GM20000 (cell line): ENCODE measurements at places on chromosomes 16 and 17.

DNA sequence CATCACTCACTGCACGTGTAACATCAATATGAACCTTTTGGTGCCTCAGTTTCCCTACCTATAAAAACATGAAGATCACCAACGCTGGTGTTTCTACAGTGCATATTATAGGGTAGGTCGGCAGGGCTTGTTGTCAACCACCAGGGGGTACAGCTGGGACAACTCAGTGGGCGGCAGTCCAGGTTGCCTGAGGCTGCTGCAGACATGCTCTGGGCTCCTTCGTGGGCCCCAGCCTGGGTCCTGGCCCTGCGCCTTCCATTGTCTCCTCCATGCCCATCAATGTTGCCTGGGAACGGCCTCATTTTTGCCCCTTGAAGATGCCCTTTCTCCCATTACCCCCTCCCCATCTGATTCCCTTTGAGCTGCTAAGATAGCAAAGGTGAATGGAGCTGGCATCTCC is 89.8 kb downstream of the GSG1L start:
- DNase-seq, result no peak

DNA sequence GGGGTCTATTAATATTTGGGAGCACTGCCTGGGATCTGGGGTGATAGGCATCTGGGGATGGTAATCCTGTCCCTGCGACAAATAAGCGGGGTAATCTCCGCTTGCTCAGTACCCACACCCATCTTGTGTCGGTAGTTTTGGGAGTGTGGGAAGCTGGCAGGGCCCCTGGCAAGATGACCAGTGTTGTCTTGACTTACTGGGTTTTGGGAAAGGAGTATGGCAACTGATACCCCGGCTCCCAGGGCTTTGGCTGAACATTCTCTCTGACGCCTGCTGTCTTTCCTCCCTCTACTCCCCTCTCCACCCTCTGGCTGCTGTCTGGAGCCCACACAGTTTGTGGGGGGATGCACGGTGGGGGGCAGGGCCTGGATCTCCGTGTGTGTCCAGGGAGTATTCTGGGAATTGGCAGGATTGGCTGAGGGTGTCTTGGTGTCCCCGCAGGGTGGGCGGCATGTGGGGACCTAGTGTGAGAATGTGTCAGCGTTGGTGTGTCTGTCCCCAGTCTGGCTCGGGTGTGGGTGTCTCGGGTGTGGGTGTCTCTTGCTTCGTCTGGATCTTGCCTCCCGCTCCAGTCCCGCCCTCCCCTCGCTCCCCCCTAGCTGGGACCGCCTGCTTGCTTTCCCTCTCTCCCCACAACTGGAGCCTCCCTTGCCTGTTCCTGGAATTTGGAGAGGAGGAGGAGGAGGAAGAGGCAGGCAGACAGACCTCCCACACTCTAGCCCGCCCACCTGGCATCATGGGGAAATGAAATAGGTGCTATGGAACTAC is 12.0 kb downstream of the RARA start:
- DNase-seq, result no peak

DNA sequence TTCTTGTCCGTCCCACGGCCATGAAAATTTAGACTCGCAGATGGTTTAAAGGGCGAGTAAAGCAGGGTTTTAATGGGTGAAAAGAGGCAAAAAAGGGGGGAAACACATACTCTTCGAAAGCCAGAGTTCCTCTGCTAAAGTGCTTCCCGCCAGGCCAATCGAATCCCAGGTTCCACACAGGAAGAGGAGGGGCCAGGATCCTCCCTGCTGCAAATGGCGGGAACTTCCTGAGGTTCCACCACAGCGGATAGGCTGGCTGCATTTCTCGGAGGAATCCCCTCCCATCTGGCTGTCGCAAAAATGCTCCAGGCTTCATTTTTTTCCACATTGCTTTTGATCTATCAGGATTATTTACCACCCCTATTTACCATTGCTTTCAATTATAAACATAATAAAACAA is 670.1 kb upstream of the CA10 start:
- no peak for DNase-seq

- DNase-seq, result no peak
Measured at GRCh38 chr16:85514598-85515318, 98.4 kb upstream of the GSE1 start.

- no peak for DNase-seq
Measured at GRCh38 chr16:19417640-19418039, at the start of gene TMC5. Gene TMC5 (plus strand): TSS chr16:19417883. CDS start chr16:19440039, 22,156 bp downstream.
